Motor neuron (in vitro differentiated cells): ENCODE measurements at places on chromosomes 16 and 17.

- ATAC-seq: no peak
Measured at GRCh38 chr17:63275971-63276745, 169.9 kb downstream of the CYB561 start.

DNA sequence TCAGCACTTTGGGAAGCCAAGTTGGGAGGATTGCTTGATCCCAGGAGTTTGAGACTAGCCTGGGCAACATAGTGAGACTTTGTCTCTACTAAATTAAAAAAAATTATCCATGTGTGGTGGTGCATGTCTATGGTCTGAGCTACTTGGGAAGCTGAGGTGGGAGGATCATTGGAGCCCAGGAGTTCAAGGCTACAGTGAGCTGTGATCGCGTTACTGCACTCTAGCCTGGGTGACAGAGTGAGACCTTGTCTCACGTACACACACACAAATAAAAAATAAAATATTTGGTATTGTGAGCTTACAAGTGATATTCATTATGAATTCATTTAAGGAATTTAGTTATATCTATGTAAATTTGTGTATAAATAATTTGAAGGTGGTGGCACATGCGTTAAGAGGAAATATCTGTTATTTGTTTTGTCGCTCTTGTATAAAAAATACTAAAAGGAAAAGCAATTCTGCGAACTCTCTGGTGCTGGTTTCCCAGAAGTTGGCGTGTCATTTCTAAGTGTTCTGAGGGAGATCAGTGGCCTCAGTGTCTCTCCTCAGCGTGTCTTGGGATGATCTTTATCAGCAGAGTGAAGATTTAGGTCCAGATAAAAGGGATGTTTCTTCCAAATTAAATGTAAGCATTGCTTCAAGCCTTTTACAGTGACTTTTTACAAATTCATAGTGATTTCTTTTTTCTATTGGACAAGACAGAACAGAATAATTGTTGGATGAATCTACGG is 187.6 kb downstream of the FTO start:
- ATAC-seq: no peak

- no peak for ATAC-seq
Measured at GRCh38 chr17:20565711-20566110, 13.8 kb upstream of the CDRT15L2 start.

- no peak for ATAC-seq
Measured at GRCh38 chr16:28585674-28586073, 11.2 kb downstream of the SULT1A2 start.

GRCh38 chr16:24747441-24747840 is 18.0 kb downstream of the TNRC6A start:
- ATAC-seq: no peak

- no peak for ATAC-seq
Measured at GRCh38 chr16:81641395-81642106, 137.5 kb upstream of the PLCG2 start.

GRCh38 chr17:58304750-58305486 is 23.7 kb downstream of the TSPOAP1 start:
- no peak for ATAC-seq
